ENCODE measurements at places on chromosomes 7 and 10. TPM values are rescaled to one million over a fixed set of nuclear protein-coding genes. Genes with fewer than 3 reads are reported as not detected.
A peak's percentile ranks its signal among the peaks of the same experiment; 100 is the strongest.

- no peak for DNase-seq
These were observed 9.3 kb downstream of the KCNIP2 start for GRCh38 chr10:101834341-101834740.

- no peak for DNase-seq
These were observed at the start of gene ARMC3 for GRCh38 chr10:22927661-22928403. TSS of gene ARMC3 (plus strand) at chr10:22928053. CDS start at chr10:22931997, 3,944 bp downstream.

GRCh38 chr7:45229156-45229920, 71.7 kb downstream of the RAMP3 start:
- DNase-seq = no peak

Gene TFPI2
- total RNA-seq = 38.2 TPM

Gene ARHGAP22
- total RNA-seq = 95.1 TPM

Gene IQUB
- 0.12 TPM for total RNA-seq

DNA sequence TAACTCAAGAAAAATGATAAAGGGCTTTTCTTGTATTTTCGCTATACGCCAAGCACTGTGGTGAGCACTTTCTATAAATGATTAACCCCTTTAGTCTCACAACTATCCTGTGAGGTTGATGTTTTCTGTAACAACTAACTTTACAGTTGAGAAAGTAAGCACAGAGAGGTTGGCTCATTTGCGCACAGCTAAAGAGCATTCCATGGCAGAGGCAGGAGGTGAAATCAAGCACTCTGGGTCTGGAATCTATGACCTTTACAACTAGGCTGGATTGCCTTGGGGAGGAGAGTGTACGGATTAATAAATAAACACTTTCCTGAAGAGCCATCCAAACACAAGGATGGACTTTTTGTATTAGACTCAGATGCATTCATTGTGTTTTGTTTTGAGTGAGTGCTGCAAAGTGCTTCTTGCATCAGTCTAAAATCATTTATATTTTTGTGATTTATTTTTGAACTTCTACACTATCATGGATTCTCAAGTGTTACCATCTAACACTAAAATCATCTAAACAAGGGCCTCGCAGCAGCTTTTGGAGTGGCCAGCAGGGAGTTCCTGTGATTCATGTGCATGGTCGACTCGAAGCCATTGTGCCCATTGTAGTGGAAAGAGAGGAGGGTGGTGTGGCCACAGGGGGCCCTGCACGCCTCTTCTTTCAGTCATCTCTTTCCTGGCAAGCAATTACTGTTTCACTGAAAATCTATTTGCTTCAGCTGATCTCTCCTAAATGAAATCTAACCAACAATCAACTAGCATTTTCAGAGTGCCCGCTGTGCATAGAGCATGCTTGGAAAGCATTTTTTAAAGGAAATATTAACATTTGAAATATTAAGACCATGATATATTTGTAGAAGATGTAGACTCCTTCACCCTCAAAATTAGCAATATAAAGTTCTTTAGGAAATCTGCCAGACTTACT, 633.4 kb upstream of the COBL start:
- no peak for DNase-seq

- DNase-seq = no peak
These were observed 56.1 kb downstream of the CDK1 start for GRCh38 chr10:60834401-60834800.

GRCh38 chr7:53485354-53485753, 449.9 kb downstream of the POM121L12 start:
- DNase-seq = no peak

GRCh38 chr10:73889014-73889413, 14.7 kb upstream of the CAMK2G start:
- DNase-seq = no peak

DNA sequence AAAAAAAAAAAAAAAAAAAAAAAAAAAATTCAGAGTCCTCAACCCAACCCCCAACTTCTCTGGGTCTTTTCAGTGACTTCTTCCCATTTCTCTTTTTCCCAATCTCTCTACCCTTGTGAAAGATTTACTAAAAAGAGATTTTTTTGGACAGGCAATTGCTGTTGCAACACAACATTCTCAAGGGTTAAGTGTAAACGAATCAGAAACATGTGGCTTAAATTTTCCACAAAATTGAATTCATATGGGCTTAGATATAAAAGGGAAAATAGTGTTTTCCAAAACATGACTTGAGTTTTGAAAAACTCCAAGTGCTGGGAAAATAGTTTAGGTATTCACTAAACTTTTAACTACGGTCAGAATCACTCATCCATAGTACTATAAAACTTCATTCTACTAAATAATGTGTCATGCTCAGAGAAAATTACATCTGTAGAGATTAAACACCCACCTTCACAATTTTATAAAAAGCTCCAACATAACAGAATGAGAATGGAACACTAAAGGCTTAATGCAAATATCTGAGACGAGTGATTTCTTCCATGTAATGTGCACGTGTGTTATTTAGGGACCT, 643.1 kb downstream of the PARD3 start:
- peak; percentile 60 for DNase-seq

Gene HPSE2
- total RNA-seq = not detected

Gene SPDYE1
- total RNA-seq = not detected

- DNase-seq = no peak
These were observed 360.0 kb downstream of the MAGI2 start for GRCh38 chr7:79093421-79093820.

Data from HFFc6 (cell line).